T follicular helper cell (primary cell): ENCODE measurements at places on chromosomes 2 and 18.

- DNase-seq: no peak
Measured at GRCh38 chr18:74870950-74871349, 273.3 kb downstream of the ZNF407 start.

GRCh38 chr2:171459498-171459897 is 25.5 kb downstream of the DCAF17 start:
- no peak for DNase-seq

DNA sequence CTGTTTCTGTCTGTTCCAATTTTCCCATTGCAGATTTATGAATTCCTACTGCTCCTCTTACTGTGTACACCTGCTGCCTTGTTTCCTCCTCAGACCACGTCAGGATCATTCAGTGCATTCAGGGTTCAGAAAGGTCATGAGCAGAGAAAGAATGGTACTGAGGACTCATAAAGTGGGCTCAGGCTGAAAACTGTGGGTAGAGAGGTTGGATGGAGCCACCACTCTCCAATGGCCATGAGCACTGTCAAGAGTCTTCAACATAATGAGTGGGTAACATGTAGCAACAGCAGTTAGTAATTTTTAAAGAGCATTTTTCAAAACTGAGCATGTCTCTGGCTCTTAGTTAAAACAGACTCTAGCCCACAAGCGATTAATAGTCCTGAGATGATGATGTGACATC is 138.2 kb downstream of the ZEB2 start:
- no peak for DNase-seq

GRCh38 chr2:218860950-218861381 is 1.4 kb downstream of the WNT6 start:
- no peak for DNase-seq
